ENCODE measurements at places on chromosomes 16 and 17.

- DNase-seq = no peak
Measured at GRCh38 chr17:41806685-41807445, 4.9 kb downstream of the P3H4 start.

- no peak for DNase-seq
Measured at GRCh38 chr16:86345516-86345915, 164.8 kb upstream of the FOXF1 start.

DNA sequence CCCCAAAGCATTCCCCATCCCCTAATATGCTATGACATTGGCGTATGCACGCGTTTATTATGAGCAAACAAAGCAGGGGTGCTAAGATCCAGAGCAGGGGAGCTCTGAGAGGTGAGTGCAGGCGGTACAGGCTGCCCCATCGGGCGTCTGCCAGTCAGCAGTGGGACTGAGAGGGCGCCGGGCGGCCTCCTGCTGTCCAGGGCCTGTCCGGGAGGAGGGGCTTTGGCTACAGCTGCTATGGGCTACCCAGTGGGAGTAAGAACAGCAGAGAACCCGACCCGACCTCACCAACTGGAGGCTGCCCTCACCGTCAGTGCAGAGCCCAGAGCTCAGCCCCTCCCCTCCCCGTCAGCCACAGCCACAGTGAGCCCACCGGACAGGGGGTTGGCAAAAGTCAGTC is 18.5 kb upstream of the AATK start:
- peak; percentile 78 for DNase-seq

DNA sequence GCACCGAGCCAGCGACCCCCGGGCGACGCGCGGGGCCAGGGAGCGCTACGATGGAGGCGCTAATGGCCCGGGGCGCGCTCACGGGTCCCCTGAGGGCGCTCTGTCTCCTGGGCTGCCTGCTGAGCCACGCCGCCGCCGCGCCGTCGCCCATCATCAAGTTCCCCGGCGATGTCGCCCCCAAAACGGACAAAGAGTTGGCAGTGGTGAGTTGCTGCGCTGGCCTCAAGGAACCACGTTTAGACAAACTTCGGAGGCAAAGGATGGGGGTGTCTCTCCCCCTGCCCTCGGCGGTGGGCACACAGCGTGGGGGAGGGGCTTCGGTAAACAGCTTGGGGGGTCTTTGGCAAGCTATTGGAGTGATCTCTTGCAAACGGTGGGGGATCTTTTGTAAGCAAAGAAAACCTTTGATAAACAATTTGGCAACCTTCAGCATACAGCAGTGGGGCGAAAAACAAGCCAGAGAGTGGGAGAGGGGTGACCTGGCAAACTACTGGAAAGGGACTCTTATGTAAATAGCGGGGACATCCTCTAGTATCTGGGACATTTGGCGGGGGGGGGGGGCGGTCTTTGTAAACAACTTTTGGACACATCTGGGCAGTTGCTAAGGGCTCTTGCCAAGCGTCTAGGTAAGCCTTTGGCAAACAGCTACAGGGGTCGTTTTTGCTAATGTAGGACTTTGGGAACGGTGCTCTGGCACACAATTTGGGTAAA is 587 bp downstream of the MMP2 start:
- DNase-seq = peak; percentile 50

GRCh38 chr17:42883802-42884558 is 16.6 kb upstream of the G6PC1 start:
- DNase-seq = no peak

DNA sequence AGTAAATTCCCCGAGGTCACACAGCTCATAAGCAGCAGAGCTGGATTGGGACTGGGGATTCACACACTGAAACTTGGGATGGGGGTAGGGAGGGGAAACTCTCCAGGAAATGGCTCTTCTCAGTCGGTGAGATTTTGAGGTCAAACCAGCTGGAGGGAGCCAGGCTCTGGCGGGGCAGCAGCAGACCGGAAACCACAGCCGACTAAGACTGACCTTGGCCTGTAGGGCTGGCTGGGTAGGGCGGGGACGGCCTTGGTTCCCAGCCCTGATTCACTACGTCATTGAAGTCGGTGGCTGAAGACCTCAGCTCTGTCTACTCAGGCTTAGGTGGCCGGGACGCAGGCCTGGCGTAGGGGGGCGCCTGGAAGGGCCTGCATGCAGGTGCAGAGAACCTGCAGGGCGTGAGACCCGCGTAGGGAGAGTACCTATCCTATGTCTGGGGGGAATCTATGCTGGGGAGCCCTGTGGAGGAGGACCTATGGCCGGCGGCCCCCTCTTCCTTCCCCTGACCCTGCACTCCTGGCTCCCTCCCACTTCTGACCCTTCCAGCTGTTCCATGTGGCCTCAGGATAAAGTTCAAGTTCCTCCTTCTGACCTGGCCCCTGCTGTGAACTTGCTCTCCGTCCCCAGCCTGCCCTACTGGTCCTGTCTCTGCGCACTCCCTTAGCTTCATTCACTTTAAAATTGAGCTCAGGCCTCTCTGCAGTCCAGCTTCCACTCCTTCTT is 11.9 kb upstream of the SLC4A1 start:
- DNase-seq = peak; percentile 75

DNA sequence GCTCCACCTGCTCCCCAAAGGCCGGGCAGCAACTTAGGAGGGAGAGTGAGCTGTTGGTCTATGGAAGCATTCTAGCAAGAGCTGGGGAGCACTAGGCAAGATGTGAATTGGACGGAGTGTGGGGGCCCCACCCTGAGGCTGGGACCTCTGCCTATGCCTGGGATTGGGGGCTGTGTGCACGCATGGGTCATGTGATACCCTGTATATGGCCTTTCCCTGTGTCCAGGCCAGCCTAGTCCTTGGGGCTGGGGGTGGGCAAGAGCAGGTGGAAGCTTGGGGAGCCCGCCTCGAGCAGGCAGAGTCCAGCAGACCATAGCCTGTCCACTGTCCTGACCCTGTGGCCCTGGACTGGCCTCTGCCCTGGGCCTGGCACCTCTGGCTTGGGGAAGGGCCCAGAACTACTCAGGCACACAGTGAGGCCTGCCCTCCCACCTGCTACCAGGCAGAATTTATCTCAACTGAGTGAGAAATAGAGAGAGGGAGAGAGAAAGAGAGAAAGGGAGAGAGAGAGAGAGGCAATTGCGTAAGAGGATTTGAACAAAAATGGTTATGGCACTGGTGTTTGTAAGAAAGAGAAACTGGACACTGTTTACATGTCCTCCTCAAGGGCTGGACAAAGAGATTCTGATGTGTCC is 19.1 kb downstream of the PDP2 start:
- DNase-seq = peak; percentile 6

GRCh38 chr17:40791787-40792436 is 7.8 kb downstream of the KRT28 start:
- peak; percentile 26 for DNase-seq

- DNase-seq = no peak
Measured at GRCh38 chr16:67158637-67159600, 790 bp downstream of the TRADD start.

DNA sequence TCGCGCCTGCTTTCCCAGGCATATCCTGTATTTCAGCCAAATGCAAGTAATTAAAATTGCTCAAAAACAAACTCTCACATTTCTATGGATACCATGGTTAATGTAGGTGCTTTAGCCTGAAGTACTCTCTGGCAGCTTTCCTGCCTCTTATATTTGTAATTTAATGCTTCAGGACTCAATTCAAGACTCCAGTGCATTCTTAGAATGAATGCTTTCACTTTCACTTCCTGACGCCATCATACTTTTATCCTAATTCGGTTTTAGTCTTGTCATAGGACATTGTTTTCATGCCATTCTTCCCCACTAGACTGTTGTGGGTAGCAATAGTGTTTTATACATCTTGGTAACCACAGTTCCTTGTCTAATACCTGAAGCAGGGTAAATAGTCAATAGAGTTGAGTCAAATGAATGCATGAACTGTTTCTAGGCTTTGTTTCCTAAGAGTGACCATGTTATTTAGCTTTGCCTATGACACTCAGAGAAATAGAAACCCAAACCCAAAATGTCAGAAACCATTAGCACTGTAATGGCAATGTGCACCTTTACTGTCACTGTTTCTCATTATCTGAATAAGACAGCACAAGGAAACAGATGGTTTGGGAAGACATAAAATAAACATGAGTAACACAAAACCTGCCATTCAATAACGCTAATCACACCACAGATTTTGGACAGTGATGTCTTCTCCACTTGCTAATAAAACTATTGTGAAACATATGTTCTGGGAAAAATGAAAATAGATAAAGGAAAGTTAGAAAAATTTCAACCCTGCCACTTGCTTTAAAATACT is 705.5 kb downstream of the CDH11 start:
- DNase-seq = no peak

- no peak for DNase-seq
Measured at GRCh38 chr17:37766971-37767370, 22.1 kb upstream of the HNF1B start.

GRCh38 chr16:65118871-65119270 is 3.0 kb downstream of the CDH11 start:
- DNase-seq = no peak

- DNase-seq = peak; percentile 53
Measured at GRCh38 chr16:2990891-2991290, 10.6 kb upstream of the PKMYT1 start.

DNA sequence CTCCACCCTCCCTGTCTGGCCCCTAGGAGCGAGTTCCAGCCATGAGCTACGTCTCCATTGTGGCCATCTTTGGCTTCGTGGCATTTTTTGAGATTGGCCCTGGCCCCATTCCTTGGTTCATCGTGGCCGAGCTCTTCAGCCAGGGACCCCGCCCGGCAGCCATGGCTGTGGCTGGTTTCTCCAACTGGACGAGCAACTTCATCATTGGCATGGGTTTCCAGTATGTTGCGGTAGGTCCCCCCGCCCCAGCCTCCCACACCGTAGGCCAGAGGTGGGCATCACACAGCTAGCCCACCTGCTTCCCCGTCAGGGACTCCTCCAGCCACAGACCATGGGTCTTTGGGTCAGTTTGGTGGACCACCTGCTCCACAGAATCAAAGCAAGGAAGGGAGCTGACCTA is 4.2 kb downstream of the SLC2A4 start:
- no peak for DNase-seq

GRCh38 chr17:68710976-68711375 is 109.8 kb upstream of the FAM20A start:
- DNase-seq = no peak

DNA sequence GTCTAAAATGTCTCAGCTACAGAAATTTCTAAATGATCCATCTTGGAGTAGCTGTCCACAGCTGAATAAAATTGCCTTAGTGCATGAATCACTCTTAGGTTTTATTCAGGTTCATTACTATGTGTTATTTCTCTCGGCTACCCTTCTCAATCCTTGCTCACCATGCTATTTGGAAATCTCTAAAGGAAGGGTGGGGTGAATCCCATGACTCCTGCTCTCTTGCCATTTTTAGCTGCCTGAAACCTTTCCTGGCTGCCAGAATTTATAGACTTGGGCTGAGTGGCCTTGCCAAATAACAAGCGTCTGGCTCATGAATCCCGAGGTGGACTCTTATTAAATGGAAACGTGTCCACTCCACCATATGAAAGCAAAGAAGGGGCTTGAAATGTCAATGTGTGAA is 936.1 kb upstream of the SOX9 start:
- no peak for DNase-seq

GRCh38 chr17:50153650-50154575 is 3.4 kb upstream of the PPP1R9B start:
- DNase-seq = no peak

GRCh38 chr17:9928601-9929333 is 23.7 kb upstream of the RCVRN start:
- DNase-seq = peak; percentile 68

- DNase-seq = no peak
Measured at GRCh38 chr17:59627770-59628171, 8.1 kb downstream of the CLTC start.

- no peak for DNase-seq
Measured at GRCh38 chr17:27456681-27457359, 572 bp downstream of the KSR1 start.

DNA sequence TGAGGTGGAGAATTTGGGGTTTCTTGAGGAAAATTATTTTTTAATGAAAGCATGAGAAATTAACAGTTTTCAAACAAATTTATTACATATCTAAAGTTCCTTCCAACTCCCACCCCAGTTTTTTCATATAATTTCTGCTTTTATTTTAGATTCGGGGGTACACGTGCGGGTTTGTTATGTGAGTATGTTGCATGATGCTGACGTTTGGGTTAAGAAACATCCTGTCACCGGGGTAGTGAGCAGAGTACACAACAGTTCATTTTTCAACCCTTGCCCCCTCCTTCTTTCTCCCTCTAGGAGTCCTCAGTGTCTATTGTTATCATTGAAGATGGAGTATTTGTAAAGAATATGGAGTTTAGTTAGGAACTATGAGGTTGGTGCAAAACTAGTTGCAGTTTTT is 31.8 kb upstream of the CDYL2 start:
- no peak for DNase-seq

DNA sequence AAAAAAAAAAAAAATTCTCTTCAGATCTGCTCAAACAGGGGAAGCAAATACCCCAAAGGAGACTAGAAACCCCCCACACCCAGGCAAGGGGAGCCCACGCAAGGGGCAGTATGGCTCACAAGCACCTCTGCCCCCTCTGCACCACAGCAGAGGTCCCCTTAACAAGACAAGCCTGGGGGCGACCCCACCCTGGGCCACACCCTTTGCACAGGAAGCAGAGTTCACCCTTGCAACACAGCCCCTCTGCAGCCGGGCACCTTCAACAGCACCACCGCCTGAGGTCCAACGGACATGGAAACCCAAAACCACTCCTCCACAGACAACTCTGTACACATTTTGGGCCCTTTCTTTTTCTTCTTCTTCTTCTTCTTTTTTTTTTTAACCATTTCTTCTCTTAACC is 12.8 kb downstream of the AXIN1 start:
- no peak for DNase-seq
